ENCODE measurements at places on chromosomes 2 and 18.

DNA sequence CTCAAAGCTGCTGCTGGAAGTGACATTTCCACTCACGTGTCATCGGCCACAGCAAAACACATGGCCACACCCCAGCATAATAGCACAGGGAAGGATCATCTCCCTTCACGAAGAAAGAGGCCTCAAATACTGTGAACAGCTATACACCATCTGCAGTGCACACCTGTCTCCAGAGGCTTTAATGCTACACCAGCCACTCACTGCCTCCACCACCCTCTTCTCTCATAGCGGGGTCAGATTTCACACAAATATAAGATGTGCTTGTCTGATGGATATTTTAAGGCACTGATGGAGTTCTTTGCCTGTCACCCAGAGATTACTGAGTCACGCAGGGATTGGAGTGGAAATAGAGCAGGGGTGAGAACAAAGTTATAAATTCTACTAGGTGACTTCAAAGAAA, 374.0 kb downstream of the ZNF516 start:
- peak; percentile 39 for DNase-seq

DNA sequence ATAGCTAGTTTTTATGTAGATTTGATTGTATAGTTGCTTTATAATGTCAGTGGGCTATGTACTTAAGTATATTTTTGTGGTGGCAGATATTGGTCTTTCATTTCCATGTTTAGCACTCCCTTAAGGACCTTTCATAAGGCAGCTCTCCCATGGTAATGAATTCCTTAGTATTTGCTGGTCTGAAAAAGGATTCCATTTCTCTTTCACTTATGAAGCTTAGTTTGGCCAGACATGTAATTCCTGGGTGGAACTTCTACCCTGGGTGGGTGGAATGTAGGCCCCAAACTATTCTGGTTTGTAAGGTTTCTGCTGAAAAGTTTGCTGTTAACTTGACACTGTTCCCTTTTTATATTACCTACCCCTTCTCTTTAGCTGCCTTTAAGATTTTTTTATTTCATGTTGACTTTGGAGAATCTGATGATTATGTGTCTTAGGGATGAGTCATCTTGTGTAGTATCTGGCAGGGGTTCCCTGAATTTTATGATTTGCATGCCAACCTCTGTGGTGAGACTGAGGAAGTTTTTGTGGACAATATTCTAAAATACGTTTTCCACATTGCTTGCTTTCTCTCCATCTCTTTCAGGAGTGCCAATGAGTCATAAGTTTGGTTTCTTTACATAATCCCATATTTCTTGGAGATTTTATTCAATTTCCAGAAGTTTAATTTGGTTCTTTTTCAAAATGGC, 65.4 kb upstream of the VRK2 start:
- no peak for DNase-seq

GRCh38 chr2:177812713-177813396, 259.7 kb downstream of the PDE11A start:
- no peak for DNase-seq

DNA sequence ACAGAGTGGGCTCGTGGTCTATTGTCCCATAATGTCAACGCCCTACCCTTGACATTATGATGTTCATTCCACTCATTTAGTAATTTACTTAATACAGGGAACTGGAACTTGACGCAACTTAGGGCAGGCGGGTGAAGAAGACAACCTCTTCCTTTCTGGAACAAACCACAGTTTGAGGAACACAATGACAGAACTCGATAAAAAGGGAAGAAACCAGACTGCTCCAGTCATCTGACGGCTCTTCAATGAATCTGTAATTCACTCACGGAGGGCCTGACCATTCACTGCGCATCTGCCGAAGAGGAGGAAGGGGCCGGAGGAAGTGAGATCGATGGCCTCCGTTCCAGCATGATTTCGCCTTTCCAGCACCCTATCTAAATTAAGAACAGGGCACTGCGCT, 83.2 kb downstream of the BCL2 start:
- no peak for DNase-seq

GRCh38 chr18:79528846-79529245, 133.1 kb downstream of the NFATC1 start:
- peak; percentile 63 for DNase-seq

DNA sequence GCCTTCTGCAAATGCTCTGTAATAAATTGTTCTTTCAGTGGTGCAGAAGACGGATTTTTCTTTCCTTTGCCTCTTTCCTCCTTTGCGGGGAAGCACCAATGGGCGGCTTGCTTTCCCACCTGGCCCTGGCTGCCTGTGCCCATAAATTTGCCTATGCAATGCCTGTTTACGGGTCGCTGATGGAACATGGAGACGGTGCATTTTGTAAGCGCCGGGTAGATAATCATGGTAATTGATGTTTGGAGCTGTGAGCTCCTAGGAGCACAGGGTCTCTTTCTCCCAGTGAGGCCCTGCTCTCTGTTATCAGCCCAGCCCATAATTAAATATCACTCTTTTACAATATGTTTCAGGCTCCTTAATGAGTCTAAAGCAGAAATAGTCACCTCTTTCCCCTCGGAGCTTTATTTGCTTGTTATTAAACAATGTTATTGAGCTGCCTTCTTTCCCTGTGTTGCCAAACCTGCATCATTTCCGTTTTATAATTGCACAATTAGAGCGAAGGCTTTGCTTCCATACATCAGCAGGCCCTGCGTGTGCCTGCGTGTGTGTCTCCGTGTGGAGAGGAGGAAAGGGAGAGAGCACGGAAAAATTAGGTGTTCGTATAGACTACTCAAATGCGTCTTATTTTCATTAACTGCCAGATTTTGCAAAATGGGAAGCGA, 437.4 kb upstream of the POU3F3 start:
- DNase-seq, result no peak

GRCh38 chr2:121491518-121491917, 39.2 kb upstream of the RNU4ATAC start:
- peak; percentile 70 for DNase-seq

DNA sequence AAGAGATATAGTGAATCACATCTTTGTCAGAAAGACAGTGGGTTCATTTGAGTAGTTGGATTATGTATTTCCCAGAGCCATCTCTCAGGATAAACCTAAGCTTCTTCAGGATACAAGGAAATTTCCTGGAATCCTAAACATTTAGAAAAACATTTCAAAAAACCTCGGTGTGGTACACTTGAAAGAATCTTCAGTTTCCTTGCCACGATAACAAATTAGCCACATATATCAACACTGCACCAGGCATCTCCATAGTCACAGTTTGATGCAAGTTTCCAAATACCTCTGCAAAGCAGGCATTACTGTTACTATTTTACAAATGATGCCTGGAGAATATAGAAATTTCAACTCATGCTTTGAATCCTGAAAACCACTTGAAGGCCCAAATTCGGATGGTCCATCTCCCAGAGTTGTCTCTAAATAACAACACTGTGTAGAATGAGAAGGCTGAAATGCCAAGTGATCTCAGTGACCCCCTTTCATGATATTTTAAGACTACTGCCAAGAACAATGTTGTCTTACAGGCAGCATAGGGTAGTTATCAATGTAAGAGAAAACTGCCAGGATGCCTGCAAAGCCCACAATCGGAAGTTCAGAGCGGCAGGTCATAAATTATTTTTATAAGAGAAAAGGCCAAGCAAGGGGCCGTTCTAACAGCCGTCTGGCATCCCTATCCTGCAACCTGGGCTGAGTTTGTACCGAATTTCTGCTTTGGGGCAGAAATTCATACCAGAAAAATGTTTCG, 307.9 kb downstream of the TXNL1 start:
- DNase-seq, result no peak

GRCh38 chr2:216792222-216793021, 67.4 kb downstream of the TNP1 start:
- peak; percentile 31 for DNase-seq

DNA sequence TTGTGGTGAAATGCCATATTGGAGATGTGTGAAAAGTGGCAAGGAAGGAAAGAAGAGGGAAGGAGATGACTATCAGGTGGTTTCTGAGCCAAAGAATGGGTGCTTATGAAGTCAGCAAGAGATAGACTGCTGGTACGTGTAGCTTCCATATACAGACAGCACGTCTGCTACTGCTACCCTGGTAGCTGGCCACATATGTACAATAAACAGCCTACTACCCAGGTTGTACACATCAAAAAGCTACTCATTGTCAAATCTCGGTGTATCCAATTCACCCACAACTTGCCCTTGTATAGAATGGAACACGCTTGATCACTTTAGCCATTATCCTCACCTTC, 761.8 kb downstream of the LRRTM4 start:
- no peak for DNase-seq

GRCh38 chr2:158414538-158414937, 42.0 kb downstream of the CCDC148 start:
- DNase-seq, result no peak

All from NCI-H82 (cell line).